HT1080 (cell line): ENCODE measurements at places on chromosomes 4 and X.

- DNase-seq: no peak
Measured at GRCh38 chr4:150090836-150091235, 12.6 kb downstream of the DCLK2 start.

DNA sequence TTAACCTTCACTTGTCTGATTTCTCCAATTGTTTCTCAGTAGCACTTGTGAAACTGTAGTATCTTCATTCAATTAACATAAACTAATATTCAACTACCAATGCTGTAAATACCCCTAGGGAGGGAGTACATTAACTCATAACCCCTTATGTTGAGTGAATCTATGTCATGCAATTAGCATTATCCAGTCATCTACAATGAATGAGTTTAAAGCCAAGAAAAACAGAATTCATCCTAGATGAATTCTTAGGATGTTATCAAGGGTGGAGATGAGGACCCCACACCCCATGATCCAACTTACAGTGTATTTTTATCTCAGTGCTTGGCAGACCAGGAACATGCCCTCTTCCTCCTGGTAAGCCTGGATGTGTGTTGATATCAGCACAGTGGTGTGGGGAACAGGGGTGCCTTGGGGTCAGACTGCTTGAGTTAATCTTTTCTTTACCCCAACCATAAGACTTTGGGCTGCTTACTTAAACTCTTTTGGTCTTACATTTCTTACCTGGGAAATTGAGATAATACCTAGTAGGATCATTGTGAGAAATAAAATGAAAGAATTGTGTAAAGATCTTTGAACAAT lies 62.1 kb upstream of the SCOC start:
- no peak for DNase-seq

- peak; percentile 1 for DNase-seq
Measured at GRCh38 chrX:126855839-126856524, 36.5 kb downstream of the PRR32 start.

- DNase-seq: no peak
Measured at GRCh38 chrX:21490341-21490740, 116.1 kb downstream of the CNKSR2 start.

GRCh38 chr4:102503301-102503746 lies 2.2 kb downstream of the NFKB1 start:
- DNase-seq: no peak

DNA sequence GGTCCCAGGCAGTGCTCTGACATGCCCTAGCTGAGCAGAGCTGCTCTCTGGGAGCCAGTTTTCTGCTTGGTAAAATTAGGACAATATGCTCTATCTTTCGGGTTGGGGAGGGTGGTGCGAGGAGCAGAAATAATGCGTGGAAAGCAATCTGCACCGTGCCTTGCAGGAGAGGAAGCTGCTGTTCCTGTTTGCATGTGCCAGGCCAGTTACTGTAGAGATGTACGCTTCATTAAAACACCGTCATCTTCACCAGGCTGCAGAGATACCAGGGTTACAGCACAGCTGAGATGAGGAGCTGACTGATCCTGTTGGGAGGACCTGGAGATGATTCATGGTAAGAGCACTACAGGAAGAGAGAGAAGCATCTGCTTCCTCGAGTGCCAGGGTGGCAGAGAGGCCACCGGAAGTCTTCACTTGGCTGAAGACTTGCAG lies 29.5 kb upstream of the IRF2 start:
- peak; percentile 72 for DNase-seq
